Amygdala (tissue), 56 donors: ENCODE measurements at places on chromosomes 13 and 19.

- no peak for DNase-seq
Measured at GRCh38 chr19:10201176-10201575, 6.4 kb upstream of the DNMT1 start.

DNA sequence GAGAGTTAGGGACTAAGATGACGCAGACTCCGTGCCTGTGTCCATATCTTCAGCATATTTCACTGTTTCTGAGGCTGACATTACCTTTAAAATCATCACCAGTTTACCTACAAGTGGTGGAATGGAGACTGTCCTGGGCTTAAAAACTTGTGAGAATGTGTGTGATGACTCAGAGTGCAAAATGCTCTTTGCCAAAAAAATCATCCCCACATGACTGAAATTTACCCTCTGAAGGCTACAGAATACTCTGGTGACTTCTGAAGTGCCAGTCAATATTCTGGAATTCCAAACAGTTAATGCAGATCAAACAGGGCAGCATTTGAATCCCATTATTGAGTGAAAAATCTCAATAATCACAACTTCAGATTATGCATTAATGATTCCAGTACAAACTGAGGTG, 901.4 kb downstream of the EFNB2 start:
- DNase-seq = no peak

DNA sequence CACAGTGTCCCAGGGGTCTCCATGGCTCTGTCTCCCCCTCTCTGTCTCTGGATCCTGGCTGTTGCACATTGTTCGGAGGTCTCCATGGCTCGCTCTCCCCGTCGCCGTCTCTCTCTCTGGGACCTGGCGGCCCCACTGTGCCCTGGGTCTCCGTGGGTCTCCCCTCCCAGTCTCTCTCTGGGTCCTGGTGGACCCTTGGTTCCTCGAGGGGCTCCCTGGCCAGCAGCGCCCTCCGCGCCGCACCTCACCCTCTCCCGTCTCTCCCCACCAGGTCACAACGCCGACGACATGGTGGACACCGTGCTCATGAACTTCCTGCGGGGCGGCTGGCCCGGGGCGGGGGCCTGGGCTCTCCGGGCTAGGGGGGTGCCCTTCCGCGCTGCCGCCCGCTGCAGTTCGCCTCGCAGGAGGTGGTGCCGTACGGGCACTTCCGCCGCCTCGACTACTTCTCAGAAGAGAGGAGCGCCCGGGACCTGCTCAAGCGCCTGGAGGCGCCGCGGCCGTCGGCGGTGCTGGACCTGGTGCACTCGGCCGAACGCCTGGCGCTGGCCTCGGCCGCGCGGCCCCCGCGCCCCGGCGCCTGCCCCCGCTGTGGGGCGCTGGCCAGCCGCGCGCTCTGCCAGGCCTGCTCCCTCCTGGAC, 29.1 kb downstream of the SIGLEC5 start:
- DNase-seq = no peak

- DNase-seq = no peak
Measured at GRCh38 chr13:71902676-71903075, 35.7 kb upstream of the DACH1 start.

DNA sequence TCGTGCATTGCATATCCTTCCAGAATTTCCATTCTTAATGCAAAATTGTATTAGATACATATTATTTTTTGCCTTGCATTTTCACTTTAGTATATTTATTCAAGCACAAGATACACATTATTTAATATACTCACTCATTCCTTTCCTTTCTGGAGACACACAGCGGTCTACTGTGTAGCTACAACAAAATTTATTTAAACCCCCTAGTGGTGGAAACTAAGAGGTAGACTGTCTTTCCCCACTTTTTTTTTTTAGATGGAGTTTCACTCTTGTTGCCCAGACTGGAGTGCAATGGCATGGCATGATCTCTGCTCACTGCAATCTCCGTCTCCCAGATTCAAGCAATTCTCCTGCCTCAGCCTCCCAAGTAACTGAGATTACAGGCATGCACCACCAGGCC, 2040.3 kb upstream of the PCDH20 start:
- DNase-seq = no peak

DNA sequence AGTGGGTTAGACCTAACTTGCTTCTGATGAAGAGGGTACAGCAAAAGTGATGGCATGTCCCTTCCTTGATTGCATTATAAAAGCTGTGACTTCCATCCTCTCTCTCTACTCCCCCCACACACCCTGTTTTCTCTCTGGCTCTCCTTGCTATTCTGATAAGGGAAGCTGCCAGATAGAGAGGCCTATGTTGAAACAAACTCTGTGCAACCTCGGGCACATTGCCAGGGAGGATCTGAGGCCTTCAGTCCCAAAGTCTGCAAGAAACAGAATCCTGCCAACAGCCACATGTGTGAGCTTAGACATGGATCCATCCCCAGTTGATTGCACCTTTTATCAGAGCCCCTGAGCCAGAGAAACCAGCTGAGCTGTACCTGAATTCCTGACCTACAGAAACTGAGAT, 44.8 kb upstream of the ARGLU1 start:
- no peak for DNase-seq

GRCh38 chr13:106260352-106260751, 275.1 kb downstream of the EFNB2 start:
- no peak for DNase-seq

GRCh38 chr19:44611812-44612295, 1.5 kb upstream of the IGSF23 start:
- no peak for DNase-seq

- DNase-seq = no peak
Measured at GRCh38 chr13:57899096-57899495, 267.6 kb downstream of the PCDH17 start.

DNA sequence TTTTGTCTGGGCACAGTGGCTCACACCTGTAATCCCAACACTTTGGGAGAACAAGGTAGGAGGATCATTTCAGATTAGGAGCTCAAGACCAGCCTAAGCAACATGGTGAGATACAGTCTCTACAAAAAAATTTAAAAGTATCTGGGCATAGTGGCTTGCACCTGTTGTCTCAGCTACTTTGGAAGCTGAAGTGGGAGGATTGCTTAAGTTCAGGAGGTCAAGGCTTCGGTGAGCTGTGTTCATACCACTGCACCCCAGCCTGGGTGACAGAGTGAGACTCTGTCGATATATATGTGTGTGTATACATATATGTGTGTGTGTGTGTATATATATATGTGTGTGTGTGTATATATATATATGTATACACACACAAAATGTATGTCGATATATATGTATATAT, 833.0 kb downstream of the PCDH9 start:
- DNase-seq = no peak

- DNase-seq = no peak
Measured at GRCh38 chr13:51919531-51919930, 57.8 kb downstream of the CCDC70 start.

DNA sequence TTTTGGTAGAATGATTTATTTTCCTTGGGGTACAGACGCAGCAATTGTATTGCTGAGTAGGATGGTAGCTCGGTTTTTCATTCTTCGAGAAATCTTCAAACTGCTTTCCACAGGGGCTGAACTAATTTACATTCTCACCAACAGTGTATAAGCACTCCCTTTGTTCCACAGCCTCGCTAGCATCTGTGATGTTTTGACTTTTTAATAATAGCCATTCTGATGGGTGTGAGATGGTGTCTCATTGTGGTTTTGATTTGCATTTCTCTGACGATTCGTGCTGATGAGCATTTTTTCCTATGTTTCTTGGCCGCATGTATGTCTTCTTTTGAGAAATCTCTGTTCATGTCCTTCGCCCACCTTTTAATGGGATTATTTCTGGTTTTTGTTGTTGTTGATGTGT, 54.8 kb upstream of the UQCRFS1 start:
- no peak for DNase-seq

- peak; percentile 72 for DNase-seq
Measured at GRCh38 chr19:3343619-3344502, 22.5 kb upstream of the NFIC start.

- no peak for DNase-seq
Measured at GRCh38 chr13:28654276-28654675, 4.7 kb upstream of the POMP start.

- no peak for DNase-seq
Measured at GRCh38 chr13:52695856-52696255, 43.2 kb downstream of the SUGT1 start.

- DNase-seq = no peak
Measured at GRCh38 chr13:52070929-52071523, 46.5 kb downstream of the UTP14C start.

DNA sequence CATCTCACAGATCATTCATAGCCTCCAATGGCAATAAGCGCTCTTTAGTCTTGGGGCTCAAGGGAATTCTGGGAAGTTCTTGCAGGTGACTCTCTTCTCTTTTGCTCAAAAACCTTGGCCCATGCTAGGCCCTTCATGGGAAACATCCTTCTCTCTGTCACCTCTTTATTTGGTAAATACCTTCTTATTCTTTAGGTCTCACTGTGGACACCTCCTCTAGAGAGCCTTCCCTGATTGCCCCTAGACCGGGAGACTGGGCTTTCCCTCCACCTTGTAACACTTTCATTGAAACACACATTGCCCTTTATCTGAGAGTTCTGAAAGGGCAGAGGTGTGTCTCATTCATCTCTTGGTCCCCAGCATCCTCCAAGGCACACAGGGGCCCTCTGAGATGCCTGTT, 1.9 kb downstream of the C19orf81 start:
- DNase-seq = no peak

DNA sequence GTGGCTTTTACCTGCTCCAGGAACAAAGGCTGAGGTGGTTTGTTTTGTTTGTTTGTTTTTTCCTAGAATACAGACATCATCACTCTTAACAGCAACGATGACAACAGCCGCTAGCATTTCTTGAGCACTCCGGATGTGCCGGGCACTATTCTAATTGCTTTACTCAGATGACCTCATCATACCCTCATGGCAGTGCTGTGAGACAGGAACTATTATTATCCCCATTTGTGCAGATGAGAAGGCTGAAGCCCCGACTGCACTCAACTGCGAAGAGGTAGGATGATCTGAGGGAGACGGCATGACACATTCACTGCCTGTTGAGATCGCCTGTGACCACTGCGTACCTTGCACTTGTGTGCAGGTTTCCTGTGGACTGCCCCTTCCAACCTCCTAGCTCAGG, 66.5 kb downstream of the CCDC70 start:
- DNase-seq = no peak

GRCh38 chr13:85608255-85608829, 190.9 kb downstream of the SLITRK6 start:
- DNase-seq = no peak

DNA sequence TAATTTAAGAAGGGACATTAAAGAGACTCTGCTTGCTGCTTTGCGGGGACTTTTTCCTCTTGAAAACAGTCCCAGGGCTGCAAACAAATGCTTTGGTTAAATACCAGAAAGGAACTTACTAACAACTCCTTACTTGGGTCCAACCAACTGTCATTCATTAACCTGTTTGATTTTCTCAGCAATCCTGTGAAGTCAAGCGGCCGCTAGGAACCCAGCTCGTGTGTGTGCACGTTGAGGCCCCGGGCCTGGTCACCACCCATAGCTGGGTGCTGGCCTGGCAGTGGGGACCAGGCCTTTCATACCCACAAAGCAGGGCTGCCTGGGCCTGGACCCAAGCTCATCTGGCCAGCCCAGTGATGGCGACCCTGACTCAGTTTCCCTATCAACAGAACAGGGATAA, 50.7 kb downstream of the C1QTNF9 start:
- no peak for DNase-seq

DNA sequence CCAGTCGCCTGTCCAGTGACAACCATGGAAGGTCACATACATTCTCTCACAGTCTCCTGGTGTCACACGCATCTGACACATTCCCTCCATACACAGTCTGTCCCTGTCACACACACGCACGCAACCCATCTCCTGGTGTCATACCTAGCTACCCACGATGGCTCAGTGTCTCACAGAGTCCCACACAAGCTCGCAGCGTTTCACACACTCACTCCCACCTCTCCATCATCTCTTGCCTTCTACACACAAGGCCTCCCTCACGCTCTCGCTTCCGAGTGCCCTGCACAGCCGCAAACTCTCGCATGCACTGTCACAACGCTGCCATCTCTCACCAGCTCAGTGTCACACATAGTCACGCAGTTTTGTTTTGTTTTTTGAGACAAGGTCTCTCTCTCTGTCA, 1.2 kb upstream of the GNG8 start:
- no peak for DNase-seq

- DNase-seq = no peak
Measured at GRCh38 chr13:27921421-27921960, 1.7 kb downstream of the PDX1 start.

GRCh38 chr19:38046254-38047048, 139.4 kb downstream of the SIPA1L3 start:
- no peak for DNase-seq
